ENCODE measurements at places on chromosomes 16 and 17.

DNA sequence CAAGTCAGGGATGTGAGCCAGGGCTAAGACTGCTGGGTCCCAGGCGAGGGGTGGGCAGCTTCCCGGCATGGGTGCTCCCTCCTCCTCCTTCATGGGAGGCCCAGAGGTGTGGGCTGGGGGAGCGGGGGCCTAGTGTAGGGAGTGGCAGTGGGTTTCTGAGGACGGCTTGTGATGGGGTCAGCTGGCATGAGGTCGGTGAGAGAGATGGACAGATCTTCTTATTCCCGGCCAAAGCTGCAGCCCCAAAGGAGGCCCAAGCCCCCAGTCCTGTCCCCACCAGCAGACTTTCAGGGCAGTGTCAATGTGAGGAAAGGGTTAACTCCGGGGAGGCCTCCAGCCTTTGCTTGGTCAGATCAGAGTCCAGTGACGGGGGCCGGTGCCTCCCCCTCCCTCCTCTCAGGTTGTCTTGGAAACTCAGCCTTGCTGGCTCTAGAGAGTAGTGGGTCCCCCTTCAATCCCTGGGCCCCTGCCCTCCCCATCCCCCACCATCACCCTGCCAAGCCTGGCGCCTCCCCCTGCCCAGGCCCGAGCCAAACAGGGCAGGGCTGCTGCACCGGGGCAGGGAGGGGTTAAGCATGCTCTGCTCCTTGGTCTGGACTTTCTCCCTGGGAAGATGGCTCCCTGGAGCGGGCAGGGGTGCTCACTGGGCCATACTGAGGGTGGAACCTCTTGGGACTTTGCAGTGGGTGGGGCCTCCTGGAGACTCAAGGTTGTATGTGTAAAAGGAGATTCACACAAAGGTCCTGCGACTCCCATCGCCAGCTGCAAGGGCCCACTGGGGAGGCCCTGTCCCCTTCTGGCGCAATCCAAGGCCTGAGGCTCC is 12.4 kb downstream of the NAT9 start:
- no peak for DNase-seq

DNA sequence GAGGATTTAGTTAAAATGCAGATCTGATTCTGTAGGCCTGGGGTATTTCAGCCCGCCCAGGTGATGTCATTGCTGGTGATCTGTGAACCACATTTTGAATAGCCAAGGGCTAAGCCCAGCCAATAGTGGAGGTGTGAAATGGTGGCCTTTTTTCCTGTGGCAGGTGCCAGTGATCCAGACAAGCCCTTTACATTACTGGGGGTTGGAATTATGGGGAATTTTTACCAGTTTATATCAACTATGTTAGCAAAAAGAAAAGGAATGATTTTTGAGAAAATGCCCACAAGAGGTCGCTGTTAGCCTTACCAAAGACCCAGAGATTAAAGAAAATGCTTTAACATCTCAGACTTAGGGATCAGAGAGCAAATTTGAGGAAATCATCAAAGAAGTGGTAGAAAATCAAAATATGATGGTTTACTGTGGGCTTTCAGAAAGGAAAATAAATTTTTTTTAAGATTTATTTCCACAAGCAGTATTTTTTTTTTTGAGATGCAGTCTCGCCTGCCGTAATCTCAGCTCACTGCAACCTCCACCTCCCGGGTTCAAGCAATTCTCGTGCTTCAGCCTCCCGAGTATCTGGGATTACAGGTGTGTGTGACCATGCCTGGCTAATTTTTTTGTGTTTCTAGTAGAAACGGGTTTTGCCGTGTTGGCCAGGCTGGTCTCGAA is 3.9 kb downstream of the VPS35L start:
- DNase-seq = no peak

DNA sequence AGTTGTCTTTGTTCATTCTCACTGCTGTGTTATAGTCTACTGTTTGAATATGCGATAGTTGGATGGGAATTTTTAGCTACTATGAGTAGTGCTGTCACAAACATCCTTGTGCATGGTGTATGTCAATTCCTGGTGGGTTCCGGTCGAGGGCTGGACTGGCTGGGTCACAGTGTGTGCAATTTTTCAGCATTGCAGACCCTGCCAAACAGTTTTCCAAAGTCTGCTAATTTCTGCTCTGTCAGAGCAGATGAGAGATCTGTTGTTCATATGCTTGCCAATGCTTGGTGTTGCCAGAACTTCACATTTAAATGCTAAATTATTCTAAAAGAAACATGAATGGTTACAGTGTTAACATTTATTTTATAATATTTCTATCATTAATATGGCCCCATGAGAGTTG is 3.6 kb upstream of the C16orf96 start:
- DNase-seq = no peak

GRCh38 chr16:10579965-10580882 is at the start of gene EMP2:
TSS of gene EMP2 (minus strand) at chr16:10580598. CDS start at chr16:10547617, 32,981 bp downstream.
- DNase-seq = peak; percentile 90

GRCh38 chr16:83102336-83102735 is 475.6 kb downstream of the CDH13 start:
- no peak for DNase-seq

DNA sequence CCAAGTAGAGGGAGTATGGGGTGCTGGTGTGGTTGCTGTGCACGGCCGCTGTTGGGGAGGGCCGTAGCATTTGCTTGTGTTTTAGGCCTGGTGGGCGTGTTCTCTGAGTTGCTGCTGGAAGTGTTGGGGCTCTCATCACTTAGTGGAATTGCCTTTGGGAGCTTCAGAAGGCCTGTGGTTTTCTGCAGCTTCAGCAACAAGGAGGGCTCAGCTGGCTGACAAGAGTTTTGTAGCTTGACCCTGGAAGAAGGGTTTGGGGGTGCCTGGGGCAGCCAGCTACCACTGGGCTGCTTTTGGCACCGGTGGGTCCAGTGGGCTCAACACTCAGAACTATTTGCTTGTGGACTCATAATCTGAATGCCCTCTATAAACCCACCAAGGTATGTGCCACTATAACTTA is 30.9 kb downstream of the HAPSTR1 start:
- no peak for DNase-seq

GRCh38 chr16:75258807-75259141 is 7.3 kb upstream of the BCAR1 start:
- no peak for DNase-seq

GRCh38 chr16:52005551-52005950 is 541.4 kb downstream of the TOX3 start:
- no peak for DNase-seq

GRCh38 chr17:39618246-39618913 is 8.4 kb upstream of the PPP1R1B start:
- DNase-seq = no peak

DNA sequence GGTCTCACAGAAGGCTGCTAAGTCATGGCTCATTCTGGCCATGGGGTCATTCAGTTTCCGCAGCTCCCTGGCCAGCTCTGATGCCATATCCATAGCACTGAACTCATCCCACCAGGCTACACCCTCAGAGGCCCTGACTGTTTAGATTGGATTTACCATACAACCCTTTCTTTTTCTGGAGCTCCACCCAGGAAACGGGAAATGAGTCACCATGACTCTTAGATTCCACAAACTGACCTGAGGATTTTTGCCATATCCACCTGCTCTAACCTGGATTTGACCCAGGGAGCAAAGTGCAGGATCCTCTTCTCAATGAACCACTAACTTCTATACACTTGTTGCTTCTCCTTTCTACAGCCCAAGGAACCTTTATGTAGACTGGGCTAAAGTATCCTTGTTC is 20.3 kb upstream of the CALB2 start:
- DNase-seq = no peak

DNA sequence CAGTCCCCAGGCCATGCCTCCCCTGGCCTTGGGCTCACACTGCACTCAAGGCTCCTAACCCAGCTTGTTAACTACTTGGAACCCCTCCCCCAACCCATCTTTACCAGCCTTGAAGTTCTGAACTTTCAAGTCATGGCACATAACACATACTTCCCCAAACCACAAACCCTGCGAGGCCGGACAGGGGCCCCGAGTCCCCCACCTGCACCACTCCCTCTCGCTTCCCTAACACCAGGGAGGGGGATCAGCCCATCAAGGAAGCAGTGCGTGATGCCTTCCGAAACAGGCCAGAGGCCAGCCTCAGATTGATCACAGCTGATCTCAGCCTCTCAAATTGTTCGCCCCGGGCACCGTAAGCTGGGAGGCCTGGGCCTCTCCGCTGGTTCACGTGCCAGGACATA is 3.0 kb upstream of the NLRC3 start:
- no peak for DNase-seq

DNA sequence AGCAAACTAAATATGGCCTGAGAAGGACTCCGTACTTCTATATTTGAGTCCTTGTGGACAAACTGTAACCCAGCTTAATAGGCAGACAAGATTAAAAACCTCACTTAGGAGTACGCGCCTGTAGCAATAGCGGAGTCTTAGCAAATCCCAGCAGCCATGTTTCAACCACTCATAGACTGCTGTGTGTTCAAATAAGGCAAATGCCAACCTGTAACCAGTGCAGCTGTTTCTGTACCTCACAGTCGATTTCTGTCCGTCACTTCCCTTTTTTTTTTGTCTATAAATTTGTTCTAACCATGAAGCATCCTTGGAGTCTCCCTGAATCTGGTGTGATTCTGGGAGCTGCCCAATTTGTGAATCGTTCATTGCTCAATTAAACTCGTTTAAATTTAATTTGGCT is 30.2 kb downstream of the TANC2 start:
- DNase-seq = no peak

DNA sequence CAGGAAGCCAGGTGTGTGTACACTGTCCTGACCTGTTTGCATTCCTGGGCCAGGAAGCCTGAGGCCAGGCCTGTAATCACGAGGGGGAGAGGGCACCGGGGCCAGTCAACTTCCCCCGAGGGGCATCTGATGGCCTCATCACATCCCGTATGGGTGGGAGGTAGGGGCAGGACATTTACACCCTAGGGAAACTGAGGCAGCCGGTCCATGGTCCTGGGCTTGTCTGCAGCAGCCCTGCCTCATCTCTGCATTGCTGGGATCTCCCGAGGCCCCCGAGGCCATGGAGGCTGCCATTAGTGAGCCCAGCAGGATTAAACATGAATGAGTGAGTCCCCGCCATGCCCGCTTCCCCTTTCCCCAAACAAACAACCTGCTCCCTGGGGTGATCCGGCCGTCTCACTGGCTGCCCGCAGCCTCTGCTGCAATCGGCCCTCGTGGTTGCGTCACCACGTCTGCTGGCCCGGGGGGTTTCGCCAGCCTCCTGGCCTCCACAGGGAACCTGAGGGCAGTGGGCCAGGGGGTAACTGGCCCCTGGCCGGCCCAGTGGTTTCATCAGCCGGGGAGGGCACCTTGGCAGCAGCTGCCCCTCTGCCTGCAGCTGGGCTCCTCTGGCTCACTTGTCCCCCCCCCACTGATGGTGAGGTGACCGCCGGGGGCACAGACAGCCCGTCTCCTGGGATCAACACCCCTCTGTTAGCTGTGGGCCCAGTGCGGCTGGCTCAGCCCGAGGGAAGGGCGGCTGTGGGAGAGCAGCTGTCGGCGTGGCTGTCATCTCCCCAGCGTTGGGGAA is 88.3 kb upstream of the GSE1 start:
- no peak for DNase-seq

DNA sequence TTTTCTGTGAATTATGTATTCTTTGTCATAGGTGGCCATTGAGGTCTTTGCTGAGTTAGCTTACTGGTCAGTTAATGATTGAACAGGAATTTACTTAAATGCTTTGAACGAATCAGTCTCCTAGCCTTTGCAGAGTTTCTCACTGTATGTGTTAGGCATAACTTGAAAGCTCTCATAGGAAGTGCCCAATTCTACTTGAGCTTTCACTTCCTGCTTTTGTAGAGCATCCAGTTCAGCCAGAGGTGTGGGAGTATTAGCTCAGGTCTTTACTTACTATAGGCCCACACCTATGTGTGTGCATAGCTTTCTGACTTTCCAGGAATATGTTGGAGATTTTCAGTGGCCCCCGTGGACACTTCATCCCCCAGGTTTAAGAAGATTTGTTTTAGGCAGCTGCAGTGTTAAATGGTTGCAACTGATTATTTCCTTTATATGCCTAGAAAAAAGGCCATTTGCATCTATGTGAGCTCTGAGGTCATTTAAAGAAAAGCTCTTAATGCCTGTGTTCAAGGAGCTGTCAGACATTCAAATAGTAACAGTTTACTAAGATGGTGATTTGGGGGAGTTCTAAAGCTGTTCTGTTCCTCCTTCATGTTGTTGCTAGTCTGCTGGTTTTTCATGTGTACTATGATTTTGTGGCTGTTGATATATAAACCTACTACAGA is 62.3 kb downstream of the PHKB start:
- no peak for DNase-seq

- DNase-seq = no peak
Observed at GRCh38 chr16:68236826-68237242, 907 bp upstream of the ESRP2 start.

GRCh38 chr17:81712468-81713003 is 452 bp downstream of the SLC25A10 start:
- DNase-seq = no peak

GRCh38 chr17:4087911-4088693 is 54.7 kb downstream of the ZZEF1 start:
- DNase-seq = no peak

DNA sequence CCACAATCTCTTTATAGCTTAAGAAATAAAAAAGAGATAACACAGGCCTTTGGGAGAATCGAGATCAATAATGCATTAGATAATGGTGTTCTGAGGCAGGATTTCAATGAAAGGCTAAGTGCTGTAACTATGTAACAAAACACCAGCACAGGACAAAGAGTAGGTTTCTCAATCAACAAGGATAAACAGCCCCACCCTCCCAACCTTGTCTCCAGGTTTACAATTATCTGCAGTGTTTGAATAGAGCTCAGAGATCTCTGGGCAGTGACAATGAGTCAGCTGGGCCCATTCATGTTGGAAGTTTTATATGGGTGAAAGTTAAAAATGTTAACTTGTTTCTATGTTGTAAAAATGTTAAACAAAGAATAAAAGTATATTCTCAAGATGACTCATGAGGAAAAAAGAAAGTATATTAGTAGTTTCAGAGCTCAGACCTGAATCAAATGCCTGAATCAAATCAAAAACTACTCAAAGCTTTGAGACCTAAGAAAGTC is 17.0 kb upstream of the KRT20 start:
- no peak for DNase-seq

DNA sequence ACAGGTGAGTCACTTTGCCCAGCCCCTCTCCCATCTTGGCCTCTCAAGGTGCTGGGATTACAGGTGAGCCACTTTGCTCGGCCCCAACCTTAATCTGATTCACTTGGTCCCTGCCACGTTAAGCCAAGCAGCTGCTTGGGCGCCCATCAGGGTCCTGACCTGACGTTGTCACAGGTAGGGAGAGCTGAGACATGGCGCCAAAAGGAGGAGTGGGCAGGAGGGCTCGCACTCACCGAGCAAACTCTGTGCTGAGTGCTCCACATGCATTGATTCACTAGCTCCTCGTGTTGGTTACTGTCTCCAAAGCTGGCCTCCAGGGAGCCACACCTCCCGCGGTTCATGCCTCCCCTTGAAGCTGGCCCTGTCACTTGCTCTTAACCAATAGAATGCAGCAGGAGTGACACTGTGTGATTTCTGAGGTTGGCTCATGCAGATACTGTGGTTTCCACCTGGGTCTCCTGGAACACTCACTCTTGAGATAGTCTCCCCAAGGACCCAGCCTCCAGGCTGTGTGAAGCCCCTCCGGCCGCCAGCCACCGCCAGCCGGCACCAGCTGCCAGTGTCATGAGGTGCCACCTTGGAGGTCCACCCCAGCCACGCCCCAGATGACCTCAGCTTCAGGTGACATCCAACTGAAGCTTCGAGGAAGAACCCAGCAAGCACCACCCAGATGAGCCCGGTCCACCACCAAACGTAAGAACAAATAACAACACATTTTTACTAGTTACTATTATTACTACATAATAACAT is 223.0 kb downstream of the GSG1L start:
- no peak for DNase-seq

All from ovary (tissue), 10 donors.